GM13976 (cell line): ENCODE measurements at places on chromosomes 1 and 21.

DNA sequence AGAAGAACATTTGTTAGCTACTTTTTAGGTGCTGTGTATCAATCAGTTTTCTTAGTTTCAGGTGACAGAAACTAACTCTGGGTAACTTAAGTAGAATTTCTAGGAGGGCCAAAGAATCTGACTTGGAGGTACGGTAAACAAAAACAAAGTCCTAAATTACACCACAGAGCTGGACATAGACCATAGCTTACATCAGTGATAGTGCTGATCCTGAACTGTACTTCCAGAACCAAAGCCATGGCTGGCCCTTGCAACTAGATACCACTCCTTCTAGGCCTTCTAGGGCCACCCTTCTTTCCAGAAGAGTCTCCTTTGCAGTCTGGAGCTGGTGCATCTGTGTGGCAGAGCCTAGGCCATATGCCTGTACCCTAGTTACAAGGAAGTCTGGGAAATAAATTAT, 94.5 kb downstream of the OLFML2B start:
- DNase-seq, result no peak

- no peak for DNase-seq
Observed at GRCh38 chr1:6133146-6133895, 46.8 kb downstream of the CHD5 start.

- DNase-seq, result no peak
Observed at GRCh38 chr1:24167008-24167407, 20.1 kb downstream of the IFNLR1 start.

DNA sequence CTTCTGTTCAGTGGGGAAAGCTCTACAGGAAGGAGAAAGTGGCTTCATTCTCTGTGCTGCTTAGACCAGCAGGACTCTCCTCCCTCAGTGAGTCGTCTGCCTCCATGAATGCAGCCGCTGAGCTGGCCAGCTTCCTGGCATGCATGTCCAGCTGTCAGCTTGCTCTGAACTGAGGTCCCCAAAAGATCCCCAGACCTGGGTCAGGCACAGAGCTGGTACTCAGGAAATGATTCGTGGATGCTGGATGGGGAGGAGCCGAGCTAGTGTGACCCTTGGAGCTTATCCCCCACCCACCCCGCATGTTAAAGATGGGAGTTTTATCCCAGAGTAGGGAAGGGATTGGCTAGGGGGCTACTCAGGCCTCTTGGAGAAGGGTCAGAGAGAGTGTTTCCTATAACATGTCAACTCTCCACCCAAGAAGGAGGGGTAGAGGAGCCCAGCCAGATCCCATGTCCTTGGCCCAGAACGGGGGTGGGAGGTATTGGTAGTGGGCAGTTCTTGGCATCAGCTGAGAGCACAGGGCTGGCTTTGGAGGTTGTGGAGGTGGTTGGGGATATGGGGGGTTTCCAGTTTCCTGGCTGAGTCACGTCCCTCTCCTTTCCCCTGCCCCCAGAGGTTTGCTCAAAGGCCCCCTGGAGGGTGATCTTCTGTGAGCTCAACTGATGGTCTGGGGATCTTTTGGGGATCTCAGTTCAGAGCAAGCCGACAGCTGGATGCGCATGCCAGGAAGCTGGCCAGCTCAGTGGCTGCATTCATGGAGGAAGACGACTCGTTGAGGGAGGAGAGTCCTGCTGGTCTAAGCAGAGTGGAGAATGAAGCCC, 110.1 kb downstream of the FOXD2 start:
- DNase-seq, result no peak

GRCh38 chr1:213286235-213286634, 235.2 kb downstream of the RPS6KC1 start:
- no peak for DNase-seq

DNA sequence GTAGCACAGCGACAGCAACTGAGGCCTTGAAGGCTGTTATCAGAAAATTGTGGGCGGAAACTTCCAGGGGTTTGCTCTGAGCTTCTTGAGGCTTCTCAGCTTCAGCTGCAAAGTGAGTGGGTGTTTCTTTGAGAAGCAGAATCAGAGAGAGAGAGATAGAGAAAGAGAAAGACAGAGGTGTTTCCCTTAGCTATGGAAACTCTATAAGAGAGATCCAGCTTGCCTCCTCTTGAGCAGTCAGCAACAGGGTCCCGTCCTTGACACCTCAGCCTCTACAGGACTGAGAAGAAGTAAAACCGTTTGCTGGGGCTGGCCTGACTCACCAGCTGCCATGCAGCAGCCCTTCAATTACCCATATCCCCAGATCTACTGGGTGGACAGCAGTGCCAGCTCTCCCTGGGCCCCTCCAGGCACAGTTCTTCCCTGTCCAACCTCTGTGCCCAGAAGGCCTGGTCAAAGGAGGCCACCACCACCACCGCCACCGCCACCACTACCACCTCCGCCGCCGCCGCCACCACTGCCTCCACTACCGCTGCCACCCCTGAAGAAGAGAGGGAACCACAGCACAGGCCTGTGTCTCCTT, at the start of gene FASLG:
TSS of gene FASLG (plus strand) at position 233 of the 583 bp plus-strand sequence. CDS start at position 332, 99 bp downstream.
- peak; percentile 44 for DNase-seq

DNA sequence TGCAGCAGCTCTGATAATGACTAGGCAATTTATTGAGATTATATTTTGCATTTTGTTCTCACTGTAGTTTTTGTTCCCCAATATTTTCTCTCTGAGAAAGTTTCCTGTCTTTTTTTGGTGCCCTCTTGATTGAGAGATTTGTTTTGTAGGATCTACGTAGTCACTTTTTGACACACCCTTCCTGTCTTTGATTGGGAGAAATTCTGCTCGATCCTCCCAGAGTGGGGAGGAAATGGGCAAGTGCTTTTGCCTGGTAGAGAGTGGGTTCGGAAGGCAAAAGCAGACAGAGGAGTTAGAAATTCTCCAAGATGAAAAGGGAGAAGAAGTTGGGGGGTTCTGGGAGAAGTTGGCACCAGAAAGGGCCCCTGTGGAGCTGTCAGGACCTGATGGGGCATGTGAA, 42.1 kb upstream of the SYT6 start:
- no peak for DNase-seq

DNA sequence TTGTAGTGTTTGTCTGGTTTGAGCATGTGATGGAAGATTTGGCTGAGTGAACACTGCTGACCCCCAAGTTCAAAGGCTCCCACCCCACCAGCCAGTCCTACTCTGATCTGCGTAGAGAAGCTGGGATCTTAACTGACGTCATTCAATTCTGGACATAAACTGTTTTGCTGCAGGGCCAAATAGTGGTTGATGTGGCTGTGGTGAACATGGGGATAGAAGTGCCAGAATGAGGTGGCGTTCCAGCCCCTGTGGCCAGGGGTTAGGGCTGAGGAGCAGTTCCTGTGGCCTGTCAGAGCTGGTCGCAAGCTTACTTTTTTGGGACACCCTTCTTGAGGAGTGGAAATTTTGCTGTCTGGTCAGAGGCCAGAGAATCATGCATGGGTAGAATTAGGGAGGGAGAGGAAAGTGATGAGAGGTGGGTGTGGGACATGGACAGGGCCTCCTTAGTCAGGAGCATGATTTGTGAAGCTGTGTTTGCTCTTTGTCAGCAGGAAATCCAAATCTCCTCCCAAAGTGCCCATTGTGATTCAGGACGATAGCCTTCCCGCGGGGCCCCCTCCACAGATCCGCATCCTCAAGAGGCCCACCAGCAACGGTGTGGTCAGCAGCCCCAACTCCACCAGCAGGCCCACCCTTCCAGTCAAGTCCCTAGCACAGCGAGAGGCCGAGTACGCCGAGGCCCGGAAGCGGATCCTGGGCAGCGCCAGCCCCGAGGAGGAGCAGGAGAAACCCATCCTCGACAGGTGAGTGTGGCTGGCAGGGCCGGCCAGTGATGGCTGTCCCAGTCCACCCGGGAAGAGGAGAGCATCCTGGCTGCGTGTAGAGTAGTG, 25.9 kb downstream of the SZRD1 start:
- DNase-seq, result no peak

- no peak for DNase-seq
Observed at GRCh38 chr1:206551296-206551985, 44.1 kb downstream of the RASSF5 start.

GRCh38 chr1:111832521-111833155, 76.9 kb downstream of the DDX20 start:
- DNase-seq, result no peak

DNA sequence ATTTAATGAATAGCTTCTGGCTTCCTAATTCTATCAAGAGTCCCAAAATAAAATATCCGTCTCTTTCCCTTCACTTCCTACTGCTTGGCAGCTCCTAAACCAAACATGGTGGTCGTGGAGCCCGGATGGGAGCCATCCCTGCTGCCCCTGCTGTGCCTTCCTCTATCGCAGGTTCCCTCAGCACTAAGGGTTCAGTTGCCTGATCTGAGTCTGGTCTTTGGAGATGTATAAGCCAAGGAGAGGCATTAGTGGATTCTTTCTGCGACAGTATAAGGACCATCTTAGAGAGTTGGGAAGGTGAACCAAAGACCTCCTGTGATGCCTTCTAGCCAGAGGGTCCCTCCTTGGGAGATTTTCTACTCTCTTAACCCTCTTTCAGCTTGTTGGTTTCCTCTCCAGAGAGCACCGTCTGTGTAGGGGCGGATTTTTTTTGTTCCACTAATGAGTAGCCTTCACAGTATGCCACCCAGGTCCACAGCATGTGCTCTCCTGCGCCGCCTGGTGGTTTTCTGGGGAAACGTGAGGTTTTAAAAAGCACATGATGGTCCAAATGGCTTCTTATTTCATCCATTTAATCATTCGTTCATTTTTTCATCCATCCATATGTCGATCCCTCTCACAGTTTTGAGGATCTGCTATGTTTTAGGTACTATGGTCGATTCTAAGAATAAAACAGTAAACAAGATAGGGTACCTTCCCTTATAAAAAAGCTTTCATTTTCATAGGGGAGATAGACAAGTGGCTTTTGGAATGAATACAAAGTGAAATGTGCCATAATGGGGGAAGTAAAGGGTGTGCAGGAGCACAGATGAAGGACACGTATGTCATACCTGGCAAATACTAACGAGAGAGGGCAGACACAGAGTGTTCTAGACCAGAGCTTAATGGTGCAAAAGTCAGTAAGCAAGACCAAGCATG, 71.0 kb downstream of the NFASC start:
- DNase-seq, result peak; percentile 72

DNA sequence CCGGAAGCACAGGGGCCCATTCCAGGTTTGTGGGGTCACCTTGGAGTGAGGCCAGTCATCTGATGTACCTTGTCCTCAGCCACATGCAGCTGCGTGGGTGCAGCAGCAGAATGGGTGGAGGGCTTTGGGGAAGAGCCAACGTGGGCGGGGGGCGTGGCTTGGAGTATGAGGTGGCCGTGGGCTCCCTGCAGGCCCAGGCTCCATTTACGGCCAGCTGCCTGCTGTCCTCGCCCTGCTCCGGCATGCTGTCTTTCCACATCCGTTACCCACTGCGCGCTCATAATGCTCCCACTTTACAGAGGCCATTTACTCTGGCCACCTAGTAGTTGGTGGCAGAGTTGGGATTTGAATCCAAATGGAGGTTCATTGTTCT, 27.8 kb upstream of the TINAGL1 start:
- no peak for DNase-seq

- DNase-seq, result peak; percentile 69
Observed at GRCh38 chr1:31744165-31744888, 19.8 kb downstream of the ADGRB2 start.

- no peak for DNase-seq
Observed at GRCh38 chr1:70745199-70745598, 302.4 kb downstream of the PTGER3 start.

DNA sequence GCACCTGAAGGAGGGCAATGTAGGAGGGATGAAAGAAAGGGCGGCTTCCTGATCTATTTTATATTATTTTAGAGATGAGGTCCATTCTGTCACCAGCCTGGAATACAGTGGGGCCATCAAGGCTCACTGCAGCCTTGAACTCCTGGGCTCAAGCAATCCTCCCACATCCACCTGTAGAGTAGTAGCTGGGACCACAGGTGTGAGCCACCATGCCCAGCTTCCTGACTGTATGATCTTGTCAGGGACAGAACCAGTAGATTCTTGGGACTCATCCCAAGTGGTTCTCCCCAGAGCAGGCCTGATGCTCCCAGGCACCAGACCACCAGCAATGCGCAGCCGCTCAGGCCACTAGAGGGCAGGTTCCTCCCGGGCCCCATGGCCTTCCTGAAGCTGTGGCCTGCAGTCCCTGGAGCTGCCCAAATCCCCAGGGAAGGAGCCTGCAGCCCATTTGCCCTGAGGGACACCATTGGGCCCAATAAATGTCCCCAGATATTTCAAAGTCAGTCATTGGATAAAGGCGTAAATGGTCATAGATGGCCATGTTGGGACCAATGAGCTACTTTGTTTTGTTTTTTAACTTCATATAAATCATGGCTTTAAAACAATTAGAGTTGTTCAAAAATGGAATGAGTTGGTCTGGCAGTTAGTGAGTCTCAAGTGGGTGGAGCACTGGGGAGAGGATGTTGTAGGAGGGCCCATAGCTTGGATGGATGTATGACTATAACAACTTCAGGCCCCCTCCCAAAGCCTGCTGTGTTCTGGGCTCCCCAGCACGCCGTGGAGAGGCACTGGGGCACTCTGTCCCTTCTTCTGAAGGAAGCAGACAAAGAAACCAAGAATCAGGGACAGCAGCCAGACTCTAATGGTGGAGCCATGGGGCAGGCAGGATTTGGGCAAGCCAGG, 44.7 kb upstream of the GOLT1A start:
- peak; percentile 78 for DNase-seq

- DNase-seq, result no peak
Observed at GRCh38 chr1:12315146-12315545, 85.3 kb downstream of the VPS13D start.

- DNase-seq, result peak; percentile 72
Observed at GRCh38 chr1:225480825-225481434, 53.1 kb upstream of the LBR start.

DNA sequence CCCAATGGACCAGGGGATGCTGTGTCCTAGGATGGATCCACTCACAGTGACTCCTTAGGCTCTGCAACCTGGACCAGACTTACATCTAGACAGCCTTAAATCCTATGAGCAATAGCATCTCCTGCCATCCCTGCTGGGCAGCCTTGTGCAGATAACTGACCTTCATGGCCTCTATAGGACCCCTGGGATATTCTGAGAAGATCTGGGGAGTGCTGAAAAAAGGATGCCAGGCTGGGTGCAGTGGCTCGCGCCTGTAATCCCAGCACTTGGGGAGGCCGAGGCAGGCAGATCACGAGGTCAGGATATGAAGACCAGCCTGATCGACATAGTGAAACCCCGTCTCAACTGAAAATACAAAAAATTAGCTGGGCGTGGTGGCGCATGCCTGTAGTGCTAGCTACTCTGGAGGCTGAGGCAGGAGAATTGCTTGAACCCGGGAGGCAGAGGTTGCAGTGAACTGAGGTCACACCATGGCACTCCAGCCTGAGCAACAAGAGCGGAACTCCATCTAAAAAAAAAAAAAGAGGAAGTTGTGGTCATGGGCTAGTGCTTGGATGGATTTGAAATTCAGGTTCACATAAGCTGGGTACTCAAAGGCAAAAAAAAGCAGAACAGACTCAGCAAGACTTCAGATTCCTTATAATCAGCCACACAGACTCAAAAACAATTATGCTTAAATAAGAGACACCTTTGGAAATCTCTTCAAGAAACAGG, 10.9 kb upstream of the SH2D1B start:
- no peak for DNase-seq
